IMR-90 (cell line): ENCODE measurements at places on chromosomes 7 and 10.

GRCh38 chr7:50730446-50731400 lies 52.0 kb downstream of the GRB10 start:
- DNase-seq: no peak

- no peak for DNase-seq
These were observed 5.4 kb downstream of the SAP25 start for GRCh38 chr7:100568176-100568895.

GRCh38 chr10:112958275-112958995 lies 8.4 kb downstream of the TCF7L2 start:
- peak; percentile 97 for DNase-seq

- no peak for DNase-seq
These were observed 35.9 kb downstream of the ZRANB1 start for GRCh38 chr10:124977648-124978375.
